Fibroblast of skin of scalp (primary cell): ENCODE measurements at places on chromosomes 5 and 9.

DNA sequence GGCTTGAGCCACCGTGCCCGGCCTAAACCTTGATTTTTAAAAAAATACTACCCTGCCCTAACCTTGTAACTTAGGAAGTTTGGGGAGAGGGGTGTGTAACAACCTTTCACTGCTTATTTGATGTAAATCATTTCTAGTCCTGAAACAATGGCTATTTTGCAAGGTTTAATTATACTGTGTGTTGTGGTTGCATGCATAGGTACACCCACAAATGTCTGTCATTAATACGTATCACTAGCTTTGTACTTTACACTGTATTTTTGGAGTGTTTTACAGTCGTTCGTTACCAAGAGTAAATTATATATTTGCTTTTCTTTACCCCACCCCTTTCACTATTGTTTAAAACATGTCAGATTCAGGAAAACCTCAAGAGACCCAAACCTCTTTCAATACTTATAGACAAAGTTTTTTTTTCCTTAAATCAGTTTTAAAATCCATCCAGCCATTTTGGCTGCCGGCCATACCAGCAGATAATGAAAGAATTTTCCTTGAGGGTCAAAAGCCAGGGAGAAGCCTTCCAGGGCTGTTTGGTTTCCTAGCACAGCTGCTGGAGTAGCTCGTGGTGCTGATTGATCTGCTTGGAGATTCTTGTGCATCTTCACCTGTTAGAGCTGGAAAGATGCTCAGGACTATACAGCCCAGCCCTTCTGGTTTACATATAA, 50.7 kb downstream of the DOCK8 start:
- DNase-seq, result no peak

DNA sequence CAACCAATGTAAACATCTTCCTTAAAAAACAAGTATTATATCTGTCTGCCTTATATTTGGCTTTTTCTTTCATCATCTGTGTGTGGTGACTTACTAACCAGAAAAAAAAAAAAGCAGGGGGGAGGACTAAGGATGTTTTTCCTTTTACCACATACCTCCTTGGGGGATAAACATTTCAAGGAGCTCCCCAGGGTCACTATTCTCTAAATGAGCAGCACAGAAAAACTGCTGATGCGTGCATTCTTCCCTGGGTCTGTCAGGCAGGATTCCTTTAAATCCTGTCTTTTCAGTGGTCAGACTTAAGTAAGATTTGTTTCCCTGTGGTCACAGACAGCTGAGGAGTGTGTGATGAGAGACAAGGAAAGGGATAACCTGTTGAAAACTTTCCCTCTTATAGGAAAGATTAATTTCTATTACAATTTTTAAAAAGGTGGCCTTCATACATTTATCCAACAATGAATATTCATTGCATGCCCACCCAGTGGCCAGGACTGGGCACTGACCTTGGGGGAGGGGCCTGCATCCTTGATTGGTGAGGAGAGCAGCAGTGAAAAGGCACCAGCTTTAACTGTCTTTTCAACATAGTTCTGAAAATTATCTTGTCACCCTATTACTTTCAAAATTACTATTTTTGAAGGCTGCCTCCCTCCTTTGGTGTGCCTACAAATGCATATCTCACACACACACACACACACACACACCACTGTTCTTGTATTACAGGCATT, 123.1 kb downstream of the TLE4 start:
- DNase-seq, result peak; percentile 97

DNA sequence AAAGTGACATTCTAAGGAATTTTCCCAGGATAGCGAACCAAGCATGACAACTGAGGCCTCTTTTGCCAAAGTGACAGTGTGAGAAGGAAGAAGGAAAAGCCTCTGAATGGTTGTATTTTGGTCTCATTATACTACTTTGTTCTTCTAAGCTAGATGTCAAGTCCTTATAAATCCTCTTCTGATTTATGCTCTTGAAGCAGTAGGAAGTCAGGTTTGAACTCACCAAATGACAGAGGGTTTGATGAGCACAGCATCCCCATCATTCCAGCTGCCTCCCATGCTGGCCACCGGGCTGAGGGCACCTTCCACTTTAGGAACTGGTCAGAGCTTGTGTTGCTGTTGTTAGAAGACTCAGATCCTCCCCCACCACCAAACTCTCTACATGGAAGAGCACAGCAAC, 44.1 kb downstream of the FAM240B start:
- DNase-seq, result no peak

GRCh38 chr5:8843771-8844170, 702.1 kb downstream of the SEMA5A start:
- DNase-seq, result peak; percentile 77

DNA sequence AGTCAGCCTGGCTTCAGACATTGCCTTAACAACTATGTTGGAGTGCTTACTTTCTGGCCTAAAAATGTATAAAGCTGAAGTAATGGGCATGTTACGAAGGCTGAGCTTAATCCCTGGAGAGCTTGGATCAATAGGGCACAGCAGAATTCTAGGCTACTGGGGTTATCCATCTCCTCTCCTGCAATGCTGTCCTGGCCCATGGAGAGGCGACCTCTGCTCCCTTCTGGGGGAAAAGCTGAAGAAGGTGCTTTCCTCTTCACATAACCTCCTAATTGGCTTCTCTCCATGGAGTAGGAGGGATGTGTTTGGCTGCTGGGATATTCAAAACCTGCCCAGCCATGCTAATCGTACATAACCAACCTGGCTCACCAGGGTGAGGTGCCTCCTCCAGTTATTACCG, 403.5 kb downstream of the DMRT2 start:
- no peak for DNase-seq

GRCh38 chr5:55625589-55625909, 86.6 kb downstream of the SLC38A9 start:
- no peak for DNase-seq

DNA sequence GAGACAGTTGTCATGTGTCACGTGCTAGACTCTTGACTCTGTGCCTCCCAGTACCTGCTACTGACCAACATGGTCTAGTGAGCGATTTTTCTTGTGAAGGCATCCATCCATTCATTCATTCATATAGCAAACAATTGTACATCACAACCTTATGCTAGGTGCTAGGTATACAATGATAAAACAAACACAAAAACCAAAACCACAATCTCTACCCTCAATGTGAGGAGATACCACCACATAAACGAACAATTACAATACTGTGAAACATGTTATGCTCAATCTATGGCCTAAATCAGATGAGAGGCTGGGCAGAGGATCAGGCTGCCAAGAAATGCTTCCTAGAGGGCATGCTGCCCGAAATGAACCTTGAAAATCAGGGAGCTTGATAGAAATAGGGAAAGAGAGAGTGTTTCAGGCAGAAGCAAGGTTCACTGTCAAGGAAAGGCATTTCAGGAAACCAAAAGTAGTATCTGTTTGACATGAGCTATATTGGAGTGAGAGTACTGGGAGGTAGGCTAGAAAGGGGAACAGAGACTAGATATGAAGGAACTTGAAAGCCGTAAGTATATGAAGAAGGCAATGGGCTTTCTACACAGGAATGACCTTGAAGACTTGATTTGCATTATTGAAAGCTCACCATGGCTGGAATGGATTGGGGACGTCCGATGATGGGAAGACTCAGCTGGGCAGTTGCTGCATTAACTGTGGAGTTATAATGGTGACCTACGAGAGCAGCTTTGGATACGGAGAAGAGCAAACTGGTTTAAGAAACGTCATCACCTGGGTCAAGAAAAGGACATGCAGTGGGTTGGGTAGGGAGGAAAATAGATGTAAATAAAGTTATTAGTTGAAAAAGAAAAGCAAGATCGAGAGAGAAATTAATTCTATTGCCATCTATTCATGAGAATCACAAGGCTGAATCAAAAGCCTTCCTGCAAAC, 90.1 kb downstream of the THBS4 start:
- no peak for DNase-seq

GRCh38 chr9:114347675-114348074, 18.0 kb downstream of the ORM2 start:
- DNase-seq, result no peak
